ENCODE measurements at places on chromosomes 1 and 21. TPM values are rescaled to one million over a fixed set of nuclear protein-coding genes. Genes with fewer than 3 reads are reported as not detected.

The PRKCZ gene
- 2.1 TPM for total RNA-seq

The TNFSF4 gene
- total RNA-seq, result 5.3 TPM

The FCGR3A gene
- not detected for total RNA-seq

The SLC30A10 gene
- total RNA-seq, result not detected

All from cardiac atrium fibroblast (primary cell).